Stimulated activated CD4-positive, alpha-beta T cell treated with anti-CD3 and anti-CD28 coated beads, Interleukin-2, amount 100 ng/mL, for 4 hours (primary cell): ENCODE measurements at places on chromosomes 1 and 21.

DNA sequence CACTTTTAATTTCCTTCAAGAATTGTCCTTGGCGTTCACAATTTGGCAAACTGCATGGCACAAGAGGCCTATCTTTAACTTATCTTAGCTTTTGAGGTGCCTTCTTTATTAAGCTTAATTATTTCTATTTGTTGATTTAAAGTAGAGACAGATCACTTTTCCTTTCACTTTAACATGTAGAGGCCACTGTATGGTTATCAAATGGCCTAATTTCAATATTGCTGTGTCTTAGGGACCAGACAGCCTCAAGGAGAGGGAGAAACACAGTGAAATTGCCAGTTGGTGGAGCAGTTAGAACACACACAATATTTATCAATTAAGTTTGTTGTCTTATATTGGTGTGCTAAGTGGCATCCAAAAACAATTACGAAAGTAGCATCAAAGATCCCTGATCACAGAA is 1013.9 kb downstream of the KCNT2 start:
- no peak for DNase-seq

GRCh38 chr1:71542155-71542554 is 461.3 kb upstream of the ZRANB2 start:
- DNase-seq = no peak

DNA sequence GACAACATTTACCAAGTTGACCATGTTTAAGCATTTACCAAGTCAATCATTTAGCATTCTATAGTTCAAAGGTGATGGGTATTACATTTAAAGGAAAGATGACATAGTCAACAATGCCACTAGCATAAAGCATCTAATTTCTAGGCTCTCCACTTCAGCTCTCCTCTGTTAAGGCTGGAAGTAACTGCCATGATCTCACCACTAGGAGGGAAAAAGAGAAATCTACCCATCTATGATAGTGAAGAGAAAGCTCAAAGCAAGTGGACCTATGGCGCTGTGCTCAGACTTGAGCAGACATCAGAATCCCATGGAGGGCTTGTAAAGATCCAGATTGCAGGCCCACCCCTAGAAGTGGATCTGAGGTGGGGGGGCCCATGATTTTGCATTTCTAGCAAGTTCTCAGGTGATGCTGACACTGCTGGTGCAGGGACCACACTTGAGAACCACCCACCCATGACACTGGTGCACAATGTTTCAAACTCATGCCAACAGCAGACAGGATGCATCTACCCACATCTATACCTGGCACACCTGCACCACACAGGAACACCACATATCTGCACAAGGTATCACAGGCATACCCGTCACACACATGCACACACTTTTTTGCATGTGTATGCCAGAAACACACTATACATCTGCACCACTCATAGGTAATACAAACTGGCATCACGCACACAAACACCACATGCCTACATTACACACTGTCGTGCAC is 392.9 kb upstream of the RUNX1 start:
- DNase-seq = no peak

DNA sequence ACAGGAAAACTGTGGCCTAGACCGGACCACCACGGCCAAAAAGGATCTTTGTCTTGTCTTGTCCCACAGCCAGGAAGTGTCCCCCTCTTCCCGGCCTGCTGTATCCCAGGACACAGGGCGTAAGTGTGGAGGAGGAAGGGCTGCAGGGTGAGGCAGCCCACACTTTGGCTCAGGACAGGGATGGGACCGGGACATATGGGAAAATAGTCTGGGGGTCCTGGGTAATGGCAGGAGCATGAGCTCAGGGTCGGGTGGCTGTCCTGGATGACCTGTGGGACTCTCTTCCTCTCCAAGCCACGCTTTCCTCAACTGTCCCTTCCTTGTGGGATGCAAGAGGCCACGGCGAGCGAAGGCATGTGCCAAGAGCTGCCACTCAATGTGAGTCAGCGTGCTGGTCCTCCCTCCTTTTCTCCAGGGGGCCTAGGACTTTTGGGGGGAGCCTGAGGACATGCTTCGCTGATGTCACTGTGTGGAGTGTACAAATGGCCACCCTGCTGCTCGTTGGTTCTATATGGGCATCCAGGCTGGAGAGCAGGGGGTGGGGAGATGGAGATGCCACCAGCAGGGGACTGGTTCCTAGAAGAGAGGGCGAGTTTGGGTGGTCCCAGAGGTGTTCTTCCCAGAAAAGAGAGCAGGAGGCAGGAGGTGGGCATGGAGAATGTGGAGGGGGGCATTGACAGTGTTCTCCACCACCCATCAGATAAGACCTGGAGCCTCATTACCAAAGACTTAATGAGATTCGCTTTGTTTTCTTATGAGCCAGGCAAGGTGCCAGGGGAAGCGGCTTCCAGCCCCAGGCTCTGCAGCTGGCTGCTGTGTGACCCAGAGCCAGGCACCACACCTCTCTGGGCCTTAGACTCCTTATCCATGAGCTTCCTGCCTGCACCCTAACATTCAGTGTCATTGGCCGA is 11.5 kb upstream of the PADI1 start:
- no peak for DNase-seq

GRCh38 chr1:31755197-31755611 is 8.9 kb downstream of the ADGRB2 start:
- no peak for DNase-seq

GRCh38 chr21:17554679-17555465 is 42.0 kb downstream of the CXADR start:
- no peak for DNase-seq

GRCh38 chr1:36864182-36864822 is 170.0 kb downstream of the GRIK3 start:
- no peak for DNase-seq

DNA sequence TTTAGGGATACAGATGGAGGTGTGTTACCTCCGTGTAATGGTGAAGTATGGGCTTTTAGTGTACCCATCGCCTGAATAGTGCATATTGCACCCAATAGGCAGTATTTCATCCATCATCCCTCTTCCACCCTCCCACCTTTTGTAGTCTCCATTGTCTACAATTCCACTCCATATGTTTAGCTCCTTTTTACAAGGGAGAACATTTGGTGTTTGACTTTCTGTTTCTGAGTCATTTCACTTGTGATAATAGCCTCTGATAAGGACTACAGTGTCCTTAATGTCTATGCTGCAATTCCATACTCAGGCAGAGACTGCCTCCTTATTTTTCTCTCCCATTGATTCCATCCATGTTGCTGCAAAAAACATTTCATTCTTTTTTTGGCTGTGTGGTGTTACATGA is 48.7 kb downstream of the OVGP1 start:
- no peak for DNase-seq

DNA sequence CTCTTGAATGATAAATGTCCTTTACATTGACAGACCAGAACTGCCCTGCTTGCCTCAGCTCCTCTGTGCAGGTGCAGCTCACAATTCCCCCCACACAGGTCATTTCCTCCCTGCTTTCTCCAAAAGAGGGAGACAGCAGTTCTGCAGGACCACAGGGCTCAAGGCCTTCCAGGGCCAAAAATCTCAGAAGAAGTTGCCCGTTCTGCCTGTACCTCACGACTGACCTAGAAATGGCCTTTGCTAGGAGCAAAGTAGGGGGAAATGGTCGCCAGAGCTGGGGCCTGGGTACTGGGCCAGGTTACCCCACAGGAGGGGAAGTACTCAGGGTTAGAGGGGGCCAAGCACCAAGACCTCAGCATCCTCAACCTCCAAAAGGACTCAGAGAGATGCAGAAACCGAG is 11.1 kb downstream of the RNU1-2 start:
- no peak for DNase-seq

DNA sequence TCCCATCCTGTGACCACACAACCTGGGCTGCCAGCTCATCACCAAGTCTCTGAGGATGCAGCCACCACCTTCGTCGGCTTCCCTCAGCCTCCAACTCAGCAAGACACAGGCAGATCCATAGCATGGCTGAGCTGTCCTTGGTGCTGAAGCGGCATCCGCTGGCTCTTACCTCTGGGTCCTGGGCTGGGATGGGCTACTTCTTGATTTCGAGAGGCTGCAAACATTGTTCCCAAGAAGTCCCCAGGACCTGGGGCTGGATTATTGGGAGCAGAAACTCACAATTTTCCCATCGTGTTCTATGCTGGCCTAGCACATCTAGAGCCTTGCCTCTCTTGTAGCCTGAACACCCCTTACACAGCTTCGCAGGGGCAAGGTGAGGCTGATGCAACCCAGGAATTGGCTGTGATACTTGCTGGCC is 24.9 kb upstream of the C1QA start:
- no peak for DNase-seq

- no peak for DNase-seq
Measured at GRCh38 chr1:118184739-118185083, 317 bp downstream of the SPAG17 start.

- no peak for DNase-seq
Measured at GRCh38 chr1:154352581-154353459, 27.5 kb downstream of the ATP8B2 start.
